ENCODE measurements at places on chromosomes 5 and 9. TPM values are rescaled to one million over a fixed set of nuclear protein-coding genes. Genes with fewer than 3 reads are reported as not detected.

DNA sequence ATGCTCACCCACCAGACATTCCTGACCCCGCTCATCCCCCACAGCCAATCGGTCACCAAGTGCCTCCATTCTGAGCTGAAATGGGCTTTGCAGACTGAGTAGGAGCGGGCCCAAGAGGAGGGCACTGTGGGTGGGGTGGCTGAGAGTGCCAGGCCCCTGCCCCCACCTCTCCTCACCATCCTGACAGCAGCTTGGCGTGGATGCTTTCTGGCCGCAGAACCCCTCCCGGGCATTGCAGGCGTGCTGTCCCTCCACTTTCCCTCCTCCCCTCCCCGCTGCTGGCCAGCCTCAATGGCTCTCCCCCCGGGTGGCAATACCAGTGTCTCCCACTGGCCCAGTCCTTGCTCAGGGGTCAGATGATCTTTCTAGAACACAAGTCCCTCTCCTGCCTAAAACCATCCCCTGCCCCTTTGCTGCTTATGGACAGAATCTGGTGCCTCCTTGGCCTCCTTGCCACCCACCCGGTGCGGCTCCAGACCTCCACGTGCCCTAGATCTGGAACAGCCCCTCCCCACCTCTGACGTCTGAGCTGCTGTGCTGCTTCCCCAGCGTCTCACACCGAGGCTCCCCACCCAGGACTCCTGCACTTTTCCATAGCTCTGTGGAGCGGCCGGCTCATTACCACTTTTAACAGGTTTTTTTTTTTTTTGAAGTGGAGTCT lies 6.1 kb downstream of the FLT4 start:
- H3K27ac ChIP-seq = no peak overlapping the region
- no peak overlapping the region for H3K4me3 ChIP-seq
- no peak for DNase-seq
- no peaks in the 10 kb centered on the region for H3K27me3 ChIP-seq

Gene SPARC
- 2,608 TPM for total RNA-seq

DNA sequence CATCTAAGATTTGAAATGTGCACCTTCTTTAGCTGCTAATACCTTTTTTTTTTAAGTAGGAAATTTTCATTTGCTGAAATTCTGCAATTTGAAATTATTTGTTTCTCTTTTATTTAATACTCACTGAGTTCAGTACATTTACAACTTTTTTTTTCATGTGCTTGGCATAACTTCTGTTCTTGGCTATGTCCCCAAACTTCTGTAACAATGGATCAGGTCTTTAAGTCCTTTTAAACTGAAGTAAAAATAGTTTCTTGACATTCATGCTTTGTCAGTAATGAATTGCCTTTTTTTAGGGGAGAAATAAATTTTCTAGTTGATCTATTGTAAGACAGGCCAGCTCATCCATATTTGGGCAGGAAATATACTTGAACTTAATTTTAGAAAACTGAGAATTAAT lies 41.5 kb downstream of the EDIL3 start:
- no peaks in the 10 kb centered on the region for H3K4me1 ChIP-seq
- no peak for DNase-seq
- H3K27me3 ChIP-seq = no peaks in the 10 kb centered on the region
- no peaks in the 10 kb centered on the region for H3K36me3 ChIP-seq
- H3K4me3 ChIP-seq = no peak overlapping the region
- H3K27ac ChIP-seq = no peak overlapping the region

DNA sequence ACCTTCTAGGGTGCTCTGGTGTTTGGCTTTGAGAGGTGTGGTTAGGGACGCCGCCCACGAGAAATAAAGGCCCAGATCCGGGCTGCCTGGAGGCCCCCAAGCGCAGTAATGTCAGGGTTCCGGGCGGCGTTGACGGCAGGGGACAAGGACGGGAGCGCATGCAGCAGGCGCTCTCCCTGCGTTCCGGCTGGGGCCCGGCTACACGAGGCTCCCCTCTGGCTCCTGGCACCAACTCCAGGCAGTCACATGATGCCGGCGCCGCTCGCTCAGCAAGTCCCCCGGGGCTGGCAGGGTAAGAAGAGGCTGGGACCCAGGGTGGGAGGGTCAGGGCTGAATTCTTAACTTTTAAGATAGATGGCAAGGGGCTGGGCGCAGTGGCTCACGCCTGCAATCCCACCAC lies 28.1 kb downstream of the UBTD2 start:
- DNase-seq = no peak
- H3K4me3 ChIP-seq = no peak overlapping the region
- no peaks in the 10 kb centered on the region for H3K27me3 ChIP-seq
- H3K36me3 ChIP-seq = no peaks in the 10 kb centered on the region
- H3K27ac ChIP-seq = no peak overlapping the region

Gene GARNL3
- total RNA-seq = 70.9 TPM

- H3K36me3 ChIP-seq = no peaks in the 10 kb centered on the region
- no peaks in the 10 kb centered on the region for H3K4me1 ChIP-seq
- H3K4me3 ChIP-seq = no peak overlapping the region
- H3K27me3 ChIP-seq = no peaks in the 10 kb centered on the region
Measured at GRCh38 chr9:107700847-107701246, 211.3 kb upstream of the KLF4 start.

DNA sequence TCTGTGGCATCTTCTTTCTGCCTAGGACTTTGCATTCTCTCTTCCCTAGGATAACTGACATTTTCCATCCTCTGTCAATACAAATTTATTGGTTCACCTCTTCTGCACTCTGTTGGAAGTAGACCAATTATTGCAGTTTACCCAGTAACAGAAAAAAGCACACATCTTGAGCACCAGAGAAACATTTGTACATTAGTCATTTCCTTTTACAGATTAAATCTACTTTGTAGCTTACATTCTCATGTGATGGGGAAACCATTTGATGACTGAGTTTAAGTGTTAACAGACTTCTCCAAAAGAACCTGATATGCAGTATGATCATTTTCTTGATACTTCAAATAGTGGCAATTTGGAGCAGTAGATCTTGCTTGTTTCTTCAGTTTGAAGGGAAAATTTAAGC lies 1098.8 kb downstream of the DTWD2 start:
- no peak for DNase-seq
- H3K27me3 ChIP-seq = no peaks in the 10 kb centered on the region
- no peak overlapping the region for H3K27ac ChIP-seq
- H3K4me1 ChIP-seq = no peaks in the 10 kb centered on the region

DNA sequence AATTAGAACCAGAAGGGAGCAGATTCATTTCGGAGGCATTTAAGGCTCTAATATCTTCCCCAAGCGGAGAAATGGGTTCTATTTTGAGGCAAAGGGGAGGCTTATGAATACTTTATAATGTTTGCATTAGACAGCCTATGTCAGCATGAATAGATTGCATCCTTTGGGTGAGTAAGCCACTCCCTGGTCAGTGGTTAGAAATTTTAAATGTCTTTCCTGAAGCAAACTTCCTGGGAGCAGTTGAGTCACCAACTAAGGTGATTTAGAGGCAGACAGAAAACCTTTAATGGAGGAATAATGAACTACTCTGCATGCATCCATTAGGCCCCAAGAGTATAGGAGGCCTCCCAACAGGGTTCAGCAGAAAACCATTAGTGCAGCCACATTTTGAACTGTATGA lies 204.9 kb downstream of the ELAVL2 start:
- H3K36me3 ChIP-seq = no peaks in the 10 kb centered on the region
- no peak overlapping the region for H3K4me3 ChIP-seq
- H3K27me3 ChIP-seq = no peaks in the 10 kb centered on the region
- no peak for DNase-seq

DNA sequence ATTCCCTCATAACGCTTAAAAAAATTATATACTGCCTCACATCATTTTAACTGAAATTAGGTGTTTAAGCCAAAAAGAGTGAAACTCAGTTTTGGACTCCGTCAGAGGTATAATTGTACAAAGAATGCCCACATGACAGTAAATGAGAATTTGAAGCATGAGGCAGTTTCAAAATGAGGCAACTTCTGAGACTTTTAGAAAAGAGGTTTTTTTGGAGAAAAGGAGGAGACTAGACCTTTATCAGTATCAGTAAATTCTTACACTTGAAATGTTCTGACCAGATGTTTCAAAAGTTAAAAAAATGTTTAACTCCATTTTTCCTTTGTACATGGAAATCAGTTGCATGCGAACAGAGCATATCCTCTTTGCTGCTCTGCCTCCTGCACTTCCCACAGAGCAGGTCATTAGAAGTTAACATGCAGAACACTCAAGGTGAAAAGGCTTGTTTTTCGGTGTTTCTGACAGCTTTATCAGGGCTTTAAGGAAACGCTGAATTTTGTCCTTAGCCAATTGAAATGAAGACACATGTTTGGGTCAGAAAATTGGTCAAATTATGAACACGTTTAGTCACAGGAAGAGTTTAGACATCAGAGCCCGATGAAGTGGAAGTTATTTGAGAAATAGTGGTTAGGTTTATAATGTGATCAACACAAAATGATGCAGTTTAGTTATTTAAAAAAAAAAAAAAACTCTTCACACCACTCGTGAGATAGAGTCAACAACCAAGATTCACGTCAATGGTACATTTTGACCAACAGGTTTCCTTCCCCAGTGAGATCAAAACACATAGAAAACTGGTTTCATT lies 59.5 kb downstream of the PIK3R1 start:
- no peaks in the 10 kb centered on the region for H3K27me3 ChIP-seq
- DNase-seq = no peak
- peaks cover 7% of the 10 kb centered on the region for H3K36me3 ChIP-seq
- no peak overlapping the region for H3K4me3 ChIP-seq

GRCh38 chr9:3857091-3857490 lies 331.3 kb upstream of the RFX3 start:
- H3K4me3 ChIP-seq = no peak overlapping the region
- no peak overlapping the region for H3K27ac ChIP-seq
- DNase-seq = no peak
- peaks cover 3% of the 10 kb centered on the region for H3K36me3 ChIP-seq
- no peaks in the 10 kb centered on the region for H3K4me1 ChIP-seq

DNA sequence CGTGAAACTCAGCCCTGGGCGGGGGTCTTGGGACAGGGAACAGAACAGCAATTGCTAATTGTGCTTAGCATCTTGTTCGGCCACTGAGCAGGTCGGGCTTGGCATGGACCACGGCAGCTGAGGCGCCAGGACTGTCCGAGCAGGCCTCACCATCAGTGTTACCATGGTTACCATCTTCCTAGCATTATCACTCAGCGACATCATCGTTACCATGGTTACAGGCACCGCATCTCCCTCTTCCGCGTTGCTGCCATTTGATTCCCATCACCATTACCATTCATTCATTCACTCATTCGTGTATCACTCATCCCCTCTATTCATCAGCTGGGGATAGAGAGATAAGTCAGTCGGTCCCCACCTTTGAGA lies 81.0 kb upstream of the ZBTB43 start:
- H3K4me1 ChIP-seq = no peaks in the 10 kb centered on the region
- no peaks in the 10 kb centered on the region for H3K27me3 ChIP-seq
- H3K27ac ChIP-seq = no peak overlapping the region
- no peak for DNase-seq

GRCh38 chr5:65034813-65035209 lies 266.1 kb downstream of the CWC27 start:
- H3K27me3 ChIP-seq = no peaks in the 10 kb centered on the region
- peaks cover 3% of the 10 kb centered on the region for H3K4me1 ChIP-seq
- H3K36me3 ChIP-seq = no peaks in the 10 kb centered on the region
- peak overlapping the region; percentile 93 for H3K27ac ChIP-seq

DNA sequence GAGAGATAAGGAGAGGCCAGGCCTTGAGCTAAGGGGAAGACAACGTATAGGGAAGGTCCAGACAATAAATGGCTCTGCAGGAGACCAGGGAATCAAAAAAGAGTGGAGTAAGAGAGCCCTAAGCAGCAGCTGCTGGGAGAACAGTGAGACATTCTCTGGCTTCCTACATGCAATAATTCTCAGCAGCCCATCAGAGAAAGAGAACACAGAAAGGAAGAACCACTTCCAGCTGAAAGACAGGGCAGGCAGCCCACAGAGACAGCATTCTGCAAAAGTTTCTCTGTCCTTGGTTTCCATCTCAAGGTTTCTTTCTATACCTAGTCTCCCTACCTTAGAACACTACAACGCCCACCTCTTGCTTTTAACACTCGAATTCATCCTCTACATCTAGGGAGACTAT lies 189.9 kb downstream of the DEPDC1B start:
- no peaks in the 10 kb centered on the region for H3K27me3 ChIP-seq
- no peak overlapping the region for H3K27ac ChIP-seq
- H3K36me3 ChIP-seq = no peaks in the 10 kb centered on the region
- DNase-seq = no peak
- peaks cover 2% of the 10 kb centered on the region for H3K4me1 ChIP-seq

GRCh38 chr5:166532456-166533220 lies 1758.8 kb upstream of the WWC1 start:
- no peak overlapping the region for H3K27ac ChIP-seq
- H3K36me3 ChIP-seq = no peaks in the 10 kb centered on the region
- no peak overlapping the region for H3K4me3 ChIP-seq
- no peaks in the 10 kb centered on the region for H3K4me1 ChIP-seq

Gene NME5
- total RNA-seq = 2.1 TPM

Gene ABHD17B
- 38.0 TPM for total RNA-seq

DNA sequence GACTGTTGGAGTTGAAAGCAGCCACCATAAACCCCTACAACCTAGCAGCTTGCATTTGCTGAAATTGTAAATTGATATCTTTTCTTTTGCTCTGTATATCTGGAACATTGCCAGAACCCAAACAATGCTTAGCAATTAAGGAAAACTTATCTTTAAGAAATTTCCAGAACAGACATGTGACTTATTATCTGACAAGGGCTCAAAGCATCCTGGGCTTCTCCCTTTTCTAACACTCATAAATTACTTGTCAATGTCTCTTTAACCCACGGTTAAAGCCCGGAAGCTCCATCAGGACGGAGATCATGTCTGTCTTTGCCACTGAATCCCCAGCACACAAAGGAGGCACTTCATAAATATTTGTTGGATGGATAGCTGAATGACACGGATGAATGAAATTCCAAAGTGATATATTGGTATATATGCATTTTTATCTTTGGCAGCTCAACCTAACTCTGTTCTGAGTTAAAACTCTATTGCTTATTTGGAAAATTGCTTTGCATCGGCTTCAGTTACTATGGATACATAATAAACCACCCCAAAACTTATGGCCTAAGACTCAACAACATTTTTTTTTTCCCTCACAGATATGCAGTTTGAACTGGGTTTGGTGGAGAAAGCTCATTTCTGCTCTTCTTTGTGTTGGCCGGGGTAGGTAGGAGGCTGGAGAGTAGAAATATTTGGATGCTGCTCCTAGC lies 103.1 kb upstream of the CLINT1 start:
- no peak overlapping the region for H3K27ac ChIP-seq
- H3K4me3 ChIP-seq = no peak overlapping the region
- no peaks in the 10 kb centered on the region for H3K27me3 ChIP-seq
- no peaks in the 10 kb centered on the region for H3K4me1 ChIP-seq
- DNase-seq = no peak

- no peak overlapping the region for H3K4me3 ChIP-seq
- H3K4me1 ChIP-seq = no peaks in the 10 kb centered on the region
Measured at GRCh38 chr5:135887447-135887864, 8.2 kb downstream of the IL9 start.

Gene SNCB
- total RNA-seq = not detected

DNA sequence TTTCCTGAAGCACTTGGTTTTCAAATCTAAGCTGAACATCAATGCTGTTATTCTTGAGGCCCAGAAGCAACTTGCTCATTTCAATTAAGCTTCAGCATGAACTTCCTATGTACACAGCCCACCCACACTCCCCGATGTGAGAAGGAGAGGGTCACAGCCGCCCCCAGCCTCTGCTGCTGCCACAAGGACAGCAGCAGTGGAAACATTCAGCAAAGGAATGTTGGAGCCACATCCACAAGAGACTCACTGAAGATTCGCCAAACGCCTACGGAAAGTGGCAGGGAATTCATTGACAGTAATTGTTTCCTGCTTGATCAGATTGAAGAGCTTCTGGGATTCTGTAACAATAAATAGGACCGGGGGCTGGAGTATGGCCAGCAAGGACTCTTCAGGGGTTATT lies 2.9 kb downstream of the TGFBI start:
- peaks cover under 1% of the 10 kb centered on the region for H3K4me1 ChIP-seq
- H3K27me3 ChIP-seq = no peaks in the 10 kb centered on the region
- no peaks in the 10 kb centered on the region for H3K36me3 ChIP-seq
- peak; percentile 29 for DNase-seq
- no peak overlapping the region for H3K4me3 ChIP-seq

Gene MEIKIN
- total RNA-seq = 1.2 TPM

Gene CMYA5
- total RNA-seq = 5.9 TPM
